Pons (tissue), 1 donor: ENCODE measurements at places on chromosomes 5 and 9.

- DNase-seq, result peak; percentile 62
Measured at GRCh38 chr5:124395926-124396325, 350.5 kb downstream of the ZNF608 start.

DNA sequence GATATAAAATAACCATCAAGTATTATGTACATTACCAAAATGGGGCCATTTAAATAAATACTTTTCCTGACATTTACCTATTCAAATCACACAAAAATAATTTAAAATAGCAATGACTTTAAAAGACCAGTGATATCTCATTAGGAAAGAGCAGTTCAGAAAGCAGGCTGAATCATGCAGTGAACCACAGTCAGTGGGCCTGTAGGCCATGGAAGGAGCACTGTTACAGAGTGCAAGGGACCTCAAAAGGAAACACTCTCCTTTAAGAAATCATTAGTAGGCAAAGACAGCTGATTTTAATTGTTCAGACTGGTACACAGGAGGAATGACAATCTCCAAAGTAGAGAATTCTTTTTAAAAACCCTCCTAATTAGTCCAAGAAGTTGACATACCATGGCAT lies 283.5 kb upstream of the EFNA5 start:
- DNase-seq, result no peak

DNA sequence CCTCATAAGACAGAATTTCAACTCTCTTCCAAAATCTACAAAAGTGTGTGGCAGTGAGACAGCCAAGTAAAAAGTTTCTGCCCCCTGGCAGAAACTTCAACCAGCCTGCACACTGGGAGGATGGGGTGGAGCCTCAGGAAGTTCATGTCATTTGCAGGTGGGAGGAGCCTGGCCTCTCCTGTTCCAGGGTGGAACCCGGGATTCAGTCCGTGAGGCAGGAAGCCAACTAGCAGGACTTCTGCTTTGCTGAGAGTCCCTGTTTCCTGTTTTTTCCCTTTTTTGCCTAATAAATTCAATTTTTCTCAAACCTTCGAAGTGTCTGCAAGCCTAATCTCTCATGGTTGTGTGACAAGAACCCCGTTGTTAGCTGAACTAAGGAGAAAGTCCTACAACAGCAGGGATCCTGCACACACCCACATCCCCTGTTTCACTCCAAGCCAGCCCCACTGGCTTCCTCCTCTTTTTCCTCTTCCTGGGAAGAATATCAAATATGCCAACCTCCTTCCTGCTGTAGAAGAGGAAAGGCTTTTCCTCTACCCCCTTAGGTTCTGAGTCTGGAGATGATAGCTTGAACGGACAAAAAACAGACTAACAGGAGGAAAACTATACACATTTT lies 69.3 kb downstream of the ALDH7A1 start:
- no peak for DNase-seq

- no peak for DNase-seq
Measured at GRCh38 chr5:142175039-142175438, 66.5 kb downstream of the NDFIP1 start.

DNA sequence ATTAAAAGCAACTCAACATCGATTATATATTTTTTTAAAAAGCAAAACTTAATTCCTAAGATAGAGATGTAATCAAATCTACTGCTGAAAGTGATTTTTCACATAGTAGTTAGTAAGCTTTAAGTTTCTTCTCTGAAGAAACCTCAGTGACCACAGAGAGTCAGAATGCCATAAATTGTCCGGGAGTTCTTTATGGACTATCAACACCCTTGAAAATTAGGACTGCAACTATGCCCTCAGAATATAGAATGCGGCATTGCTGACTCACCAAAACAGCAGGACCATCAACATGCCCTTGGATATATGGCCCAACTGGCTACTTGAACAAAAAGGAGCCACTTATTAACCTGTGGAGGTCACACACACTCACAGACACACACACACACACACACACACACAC lies 228.9 kb upstream of the SNX2 start:
- DNase-seq, result no peak

DNA sequence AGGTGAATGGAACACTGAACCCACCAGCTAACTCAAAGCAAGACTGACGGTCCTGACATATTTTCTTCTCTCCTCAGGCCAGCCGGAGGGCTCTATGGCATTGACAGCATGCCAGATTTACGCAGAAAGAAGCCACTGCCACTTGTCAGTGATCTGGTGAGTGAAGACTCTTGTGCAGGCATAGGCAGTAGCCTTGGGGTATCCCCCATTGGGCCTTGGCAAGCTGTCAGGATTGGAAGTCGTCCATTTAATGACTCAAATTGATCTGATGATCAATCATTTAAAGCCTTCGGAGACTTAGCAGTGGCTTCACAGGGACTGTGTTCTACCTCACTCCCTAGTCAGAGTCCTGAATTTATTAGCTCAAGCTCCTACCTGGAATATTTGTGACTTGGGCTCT lies 119.7 kb upstream of the RUSC2 start:
- DNase-seq, result no peak

- no peak for DNase-seq
Measured at GRCh38 chr5:107456281-107456715, 214.4 kb downstream of the EFNA5 start.

DNA sequence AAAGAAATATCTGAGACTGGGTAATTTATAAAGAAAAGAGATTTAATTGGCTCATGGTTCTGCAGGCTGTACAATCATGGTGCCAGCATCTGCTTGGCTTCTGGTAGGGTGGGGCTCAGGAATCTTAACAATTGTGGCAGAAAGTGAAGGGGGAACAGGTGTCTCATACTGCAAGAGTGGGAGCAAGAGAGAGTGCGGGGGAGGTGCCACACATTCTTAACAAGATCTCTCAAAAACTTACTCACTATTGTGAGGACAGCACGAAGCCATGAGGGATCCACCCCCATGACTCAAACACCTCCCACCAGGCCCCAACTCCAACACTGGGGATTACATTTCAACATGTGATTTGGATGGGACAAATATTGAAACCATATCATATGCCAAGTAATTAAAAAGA lies 70.1 kb upstream of the PANK3 start:
- no peak for DNase-seq

GRCh38 chr5:142545650-142546322 lies 140.1 kb downstream of the FGF1 start:
- no peak for DNase-seq

- no peak for DNase-seq
Measured at GRCh38 chr5:135307143-135307903, 91.7 kb downstream of the MACROH2A1 start.

DNA sequence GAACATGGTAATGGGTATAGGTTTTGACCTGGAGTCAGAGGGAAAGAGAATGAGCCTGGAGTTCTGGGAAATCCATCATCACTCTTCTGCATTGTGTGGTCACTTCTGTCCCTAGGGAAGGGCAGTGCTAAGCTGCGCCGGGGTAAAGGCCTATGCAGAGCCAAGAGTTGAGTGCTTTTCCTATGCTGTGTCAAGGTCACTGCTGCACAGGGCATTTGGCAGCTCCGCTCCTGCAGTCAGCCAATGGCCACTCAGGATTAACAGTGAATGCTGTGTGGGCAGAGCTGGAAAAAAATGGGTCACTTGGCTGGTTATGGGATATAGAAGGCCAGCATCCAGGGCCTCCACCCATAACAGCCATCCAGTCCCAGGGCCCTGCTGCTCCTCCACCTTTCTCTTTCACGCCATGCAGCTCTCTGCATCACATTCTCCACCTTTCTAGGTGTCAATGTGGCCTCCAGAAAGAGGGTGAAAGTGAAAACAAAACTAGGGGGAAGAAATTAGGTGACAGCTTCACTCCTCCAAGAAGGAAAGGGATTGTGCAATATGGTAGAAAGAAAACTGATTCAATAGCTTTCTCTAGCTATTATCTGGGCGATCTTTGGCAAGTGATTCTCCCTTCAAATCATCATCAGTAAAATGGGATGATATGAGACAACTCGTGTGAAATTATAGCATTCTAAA lies 279.3 kb upstream of the ANKRD55 start:
- DNase-seq, result no peak

- peak; percentile 84 for DNase-seq
Measured at GRCh38 chr5:43008363-43009153, 31.6 kb downstream of the ANXA2R start.

DNA sequence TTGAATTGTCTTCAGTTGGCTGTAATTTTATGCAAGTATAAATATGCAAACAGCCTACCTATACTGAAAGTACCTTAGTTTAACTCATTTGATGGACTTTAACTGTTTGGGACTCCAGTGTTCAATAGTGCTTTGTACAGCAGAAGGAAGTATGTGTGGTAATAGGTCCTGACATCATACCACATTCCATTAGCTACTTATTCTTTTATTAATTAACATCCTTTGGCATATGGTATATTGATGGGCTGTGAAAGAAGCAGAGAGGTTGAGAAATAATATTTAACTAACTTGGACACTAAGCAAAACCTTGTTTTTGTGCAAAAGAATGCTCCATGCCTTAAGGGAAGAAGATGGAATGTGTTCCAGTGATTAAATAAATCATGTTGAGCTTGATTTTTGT lies 97.6 kb upstream of the SEMA6A start:
- no peak for DNase-seq

DNA sequence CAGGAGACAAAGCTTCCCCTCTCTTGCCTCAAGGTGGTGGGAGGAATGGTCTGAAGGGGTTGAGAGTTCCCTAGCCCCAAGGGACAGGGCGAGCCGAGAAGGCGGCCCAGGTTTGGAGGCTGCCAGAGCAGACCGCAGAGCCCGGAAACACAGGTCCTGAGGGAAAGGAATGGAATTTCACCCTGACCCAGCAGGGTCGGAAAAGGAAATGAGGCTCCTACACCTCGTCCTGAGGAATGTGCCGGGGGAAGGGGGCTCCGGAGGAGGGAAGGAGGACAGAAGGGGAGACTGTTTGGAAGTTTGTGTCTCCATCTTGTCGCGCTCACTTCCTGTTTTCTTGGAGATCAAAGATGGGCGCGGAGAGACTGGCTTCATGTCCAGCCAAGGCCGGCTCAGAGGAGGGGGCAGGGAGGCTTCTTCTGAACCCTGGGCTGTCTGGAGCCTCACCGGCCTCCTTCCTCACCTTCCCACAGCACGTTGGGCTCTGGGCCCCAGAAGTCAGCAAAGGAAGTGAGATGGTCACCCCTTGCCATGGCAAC lies 9.6 kb downstream of the ENG start:
- no peak for DNase-seq

DNA sequence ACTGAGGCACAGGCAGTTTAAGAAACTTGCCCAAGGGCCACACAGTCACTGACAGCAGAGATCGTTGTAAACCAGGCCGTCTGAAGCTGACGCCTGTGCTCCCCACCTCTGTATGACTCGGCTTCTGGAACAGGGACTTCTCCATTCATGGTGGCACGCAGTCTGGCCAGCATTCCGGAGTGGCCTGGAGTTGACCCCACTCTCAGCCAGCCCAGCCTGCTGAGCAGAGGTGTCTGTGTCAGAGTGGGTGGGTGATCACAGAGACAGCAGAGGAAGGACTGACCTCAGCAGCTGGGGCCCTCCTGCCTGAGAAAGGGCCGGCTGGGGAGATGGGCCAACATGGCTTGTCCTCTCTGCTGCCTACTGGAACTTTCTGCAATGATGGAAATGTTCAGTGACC lies 12.6 kb downstream of the LRSAM1 start:
- no peak for DNase-seq

- no peak for DNase-seq
Measured at GRCh38 chr5:179273441-179274145, 71.7 kb downstream of the ADAMTS2 start.

- DNase-seq, result peak; percentile 37
Measured at GRCh38 chr5:23139338-23140171, 286.4 kb upstream of the CDH12 start.

DNA sequence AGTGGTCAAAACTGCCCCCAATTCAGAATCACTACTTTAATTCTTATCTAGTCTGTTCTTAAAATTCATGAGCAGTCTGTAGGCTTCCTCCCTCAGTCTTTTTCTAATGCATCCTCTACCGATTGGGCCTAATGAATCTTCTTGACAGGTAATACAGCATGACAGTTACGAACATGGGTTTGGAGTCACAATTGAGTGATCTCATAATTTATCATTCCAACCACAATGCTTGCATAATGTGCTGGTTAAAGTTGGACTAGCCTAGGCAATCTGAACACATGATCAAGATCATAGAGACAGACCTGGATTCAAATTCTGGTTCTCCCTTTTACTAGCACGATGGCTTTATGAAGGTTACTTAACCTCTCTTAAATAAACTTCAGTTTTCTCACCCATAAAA lies 33.1 kb upstream of the SETD9 start:
- no peak for DNase-seq

DNA sequence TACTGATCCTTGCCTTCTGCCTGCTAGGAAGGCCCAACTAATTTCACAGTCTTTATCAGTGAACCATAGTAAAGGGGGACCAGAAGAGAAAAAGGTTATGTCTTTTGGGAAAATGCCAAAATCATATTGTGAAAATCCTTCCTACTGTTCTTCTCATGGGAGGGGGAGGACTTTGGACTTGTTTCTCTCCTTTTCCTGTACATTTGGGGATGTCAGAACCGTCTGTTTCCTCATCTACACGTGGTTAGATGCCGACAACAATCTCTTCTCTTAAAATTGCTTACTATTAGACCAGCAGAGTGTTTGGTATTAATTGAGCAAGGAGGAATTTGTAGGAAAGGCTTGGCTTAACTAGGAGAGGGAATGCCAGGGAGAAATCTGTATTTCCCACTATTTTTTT lies 77.2 kb downstream of the TMC1 start:
- no peak for DNase-seq

- no peak for DNase-seq
Measured at GRCh38 chr9:38360839-38361472, 31.5 kb upstream of the ALDH1B1 start.

DNA sequence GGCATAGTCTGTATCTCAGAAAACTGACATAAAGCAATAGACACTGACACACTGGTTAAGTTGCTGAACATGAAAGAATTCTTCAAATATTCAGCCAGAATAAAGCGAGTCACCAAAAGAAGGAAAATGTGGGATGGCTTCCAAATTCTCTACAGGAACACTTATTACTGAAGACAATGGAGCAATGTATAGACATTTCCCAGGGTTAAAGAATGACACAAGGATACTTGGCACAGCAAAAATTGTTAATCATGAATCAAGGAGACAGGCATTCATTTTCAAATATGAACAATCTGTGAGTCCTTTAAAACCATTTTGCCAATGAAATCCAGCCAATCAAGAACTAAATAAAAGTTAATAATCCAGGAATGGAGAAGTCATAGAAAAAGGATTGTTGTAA lies 92.5 kb downstream of the MTX3 start:
- DNase-seq, result no peak

- DNase-seq, result no peak
Measured at GRCh38 chr5:57817001-57817453, 334.4 kb upstream of the ACTBL2 start.

GRCh38 chr5:55364537-55365055 lies 56.8 kb downstream of the MTREX start:
- no peak for DNase-seq

DNA sequence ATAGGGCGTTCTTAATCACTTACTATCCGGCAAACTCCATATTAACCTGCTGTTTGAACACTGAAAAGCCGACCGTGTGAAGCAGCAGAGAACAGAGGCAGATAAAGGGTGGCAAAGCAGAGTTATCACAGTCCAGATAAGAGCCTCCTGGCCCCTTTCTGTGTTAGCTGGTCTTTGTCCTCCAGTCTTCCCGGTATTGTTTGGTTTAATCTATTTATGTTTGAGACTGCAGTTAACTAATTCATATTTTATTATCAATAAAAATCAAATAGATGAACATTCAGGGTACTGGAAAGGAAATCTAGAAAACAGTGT lies 6.0 kb upstream of the HTR4 start:
- no peak for DNase-seq
